Ecto neural progenitor cell (in vitro differentiated cells): ENCODE measurements at places on chromosomes 6 and 20.

GRCh38 chr20:15708984-15709598 is 864.2 kb downstream of the KIF16B start:
- DNase-seq = peak; percentile 66

DNA sequence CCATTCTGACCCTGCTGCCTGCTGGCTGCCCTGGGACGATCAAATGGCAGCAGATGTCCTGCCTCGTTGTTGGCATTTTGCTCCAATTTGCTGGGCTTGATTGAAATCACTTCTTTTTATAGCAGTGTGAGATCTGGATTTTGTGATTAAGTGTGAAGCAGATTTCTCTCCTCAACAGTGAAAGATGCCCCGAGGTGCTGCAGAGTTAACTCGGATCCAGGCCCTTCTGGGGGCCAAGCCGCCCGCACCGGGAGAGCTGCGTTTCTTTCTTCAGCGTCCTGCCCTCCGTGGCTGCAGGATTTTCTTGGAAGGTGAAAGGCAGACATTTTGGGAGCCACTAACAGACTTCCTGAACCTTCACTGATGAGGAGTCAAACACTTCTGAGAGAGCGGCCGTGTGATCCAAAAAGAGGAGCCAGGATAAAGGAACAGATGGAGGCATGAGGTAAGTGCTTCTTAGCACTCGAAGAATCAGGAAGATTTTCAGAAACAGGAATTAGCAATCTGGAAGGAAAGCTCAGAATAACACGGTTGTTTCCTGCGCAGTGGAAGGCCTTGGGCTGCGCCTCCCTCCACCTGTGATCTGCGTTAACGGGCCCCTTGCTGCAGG is 139.5 kb upstream of the AFDN start:
- DNase-seq = peak; percentile 32

DNA sequence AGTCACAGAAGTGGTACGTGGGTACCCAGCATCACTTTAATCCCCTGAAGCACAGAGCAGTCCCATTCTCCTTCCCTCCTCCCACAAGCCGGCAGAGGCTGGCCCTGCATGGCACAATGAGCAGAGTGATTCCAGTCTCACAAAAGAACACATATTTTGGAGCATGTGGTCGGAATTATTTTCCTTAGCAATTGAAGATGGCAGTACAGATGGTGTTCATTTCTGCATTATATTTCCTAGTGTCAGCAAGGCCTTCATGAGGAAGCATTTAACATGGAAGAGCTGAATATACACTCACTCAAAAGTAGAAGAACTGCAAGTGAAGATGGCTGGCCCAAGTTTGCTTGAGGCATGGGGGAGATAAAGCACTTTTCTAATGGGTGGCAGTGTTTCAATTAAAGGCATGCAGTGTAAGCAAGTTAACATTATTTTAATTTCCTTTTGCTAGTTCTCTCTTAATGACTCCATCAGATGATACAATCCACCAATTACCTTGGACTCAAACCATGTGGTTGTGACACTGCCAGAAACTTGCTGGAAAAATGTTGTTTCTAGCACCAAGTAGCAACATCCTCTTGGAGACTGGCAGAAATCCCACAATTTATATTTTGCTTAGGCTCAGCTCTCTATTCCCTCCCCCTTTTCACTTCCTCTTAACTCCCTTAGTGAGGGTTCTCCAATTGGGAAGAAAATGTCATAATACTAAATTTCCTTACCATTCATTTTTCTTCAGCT is 74.4 kb downstream of the ARHGAP18 start:
- no peak for DNase-seq

DNA sequence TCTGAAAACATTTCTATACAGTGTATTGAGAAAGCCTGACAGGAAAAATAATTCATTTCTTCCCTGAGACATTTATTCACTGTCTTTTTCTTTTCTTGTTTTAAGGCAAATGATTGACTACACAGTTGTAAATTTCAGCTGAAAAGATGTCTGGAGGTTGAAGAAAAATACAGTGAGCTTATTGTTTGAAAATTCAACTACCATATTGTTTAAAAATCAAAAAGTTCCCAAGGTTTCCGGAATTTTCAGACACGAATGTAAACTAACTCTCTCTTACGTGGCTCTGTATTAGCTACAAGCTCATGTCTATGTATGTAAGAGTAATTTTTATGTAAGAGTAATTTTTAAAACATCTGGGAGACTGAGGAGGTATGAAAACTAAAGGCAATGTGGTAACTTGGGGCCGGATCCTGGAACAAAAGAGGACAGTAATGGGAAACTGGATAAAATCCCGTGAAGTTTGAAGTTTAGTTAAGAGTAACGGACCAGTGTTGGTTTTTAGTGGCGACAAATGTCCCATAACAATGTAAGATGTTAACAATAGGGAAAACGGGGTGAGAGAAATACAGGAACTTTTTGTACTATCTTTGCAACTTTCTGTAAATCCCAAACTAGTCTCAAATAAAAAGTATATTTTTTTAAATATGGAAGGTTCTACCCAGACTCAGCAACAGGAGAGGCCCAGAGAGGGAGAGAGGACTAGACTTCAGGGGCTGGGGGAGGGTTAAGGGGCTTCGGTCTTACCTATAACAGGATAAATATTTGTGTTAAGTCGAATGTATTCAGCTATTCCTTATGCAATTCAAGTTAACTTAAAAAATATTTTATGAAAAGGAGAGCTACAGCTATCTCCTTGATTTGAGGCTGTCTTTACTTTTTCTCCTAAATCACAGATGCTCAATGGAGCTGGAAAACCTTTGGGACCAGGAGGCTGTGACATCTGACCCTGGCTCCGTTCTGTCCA is 1.3 kb downstream of the PTGIS start:
- DNase-seq = no peak

DNA sequence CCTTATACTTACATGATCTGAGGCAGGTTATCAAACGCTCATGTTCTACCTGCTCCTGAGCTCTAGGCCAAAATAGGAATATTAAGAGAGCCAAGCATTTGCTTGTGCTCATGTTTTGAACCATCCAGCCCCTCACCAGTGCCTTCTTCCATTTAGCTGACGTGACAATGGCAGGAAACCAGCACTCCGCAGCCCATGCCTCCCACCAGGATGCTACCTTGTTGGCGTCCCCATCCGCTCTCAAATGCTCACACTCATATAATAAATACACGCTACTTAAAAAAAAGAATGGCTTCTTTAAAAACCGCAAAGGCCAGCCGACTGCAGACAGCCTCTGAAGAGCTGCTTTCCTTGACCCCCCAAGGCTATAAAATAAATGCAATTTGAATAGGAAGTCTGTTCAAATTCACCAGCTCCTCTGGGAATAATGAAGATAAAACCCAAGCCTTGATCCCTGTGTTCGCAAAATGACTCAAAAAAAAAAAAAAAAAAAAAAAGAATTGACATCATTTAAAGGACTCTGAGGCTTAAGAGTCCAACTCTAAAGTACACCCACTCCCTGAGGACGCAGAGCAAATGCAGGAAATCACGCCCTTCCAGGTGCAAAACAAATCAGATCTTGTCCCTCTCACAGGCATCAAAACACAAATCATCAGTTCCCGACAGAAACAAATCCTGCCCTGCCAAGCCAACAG is 29.0 kb downstream of the RNASET2 start:
- DNase-seq = no peak
